Jurkat, Clone E6-1 (cell line): ENCODE measurements at places on chromosomes 13 and 19.

DNA sequence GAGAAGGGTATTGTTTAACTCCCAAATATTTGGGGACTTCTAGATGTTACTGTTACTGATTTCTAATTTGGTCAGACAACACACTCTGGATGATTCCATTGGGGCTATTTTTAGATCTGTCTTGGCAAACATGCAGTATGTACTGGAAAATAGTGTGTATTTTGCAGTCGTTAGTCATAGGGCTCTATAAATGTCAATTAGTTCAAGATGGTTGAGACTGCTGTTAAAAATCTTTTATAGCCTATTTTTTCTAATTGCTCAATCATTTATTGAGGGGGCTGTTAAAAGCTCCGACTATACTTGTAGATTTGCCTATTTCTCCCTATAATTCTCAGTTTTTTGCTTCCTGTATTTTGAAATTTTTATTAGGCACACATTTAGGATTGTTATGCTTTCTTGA lies 31.4 kb downstream of the PPP5C start:
- DNase-seq = no peak

- DNase-seq = no peak
These were observed 11.8 kb downstream of the PTPRH start for GRCh38 chr19:55197528-55197927.

GRCh38 chr13:97757807-97758206 lies 195.7 kb upstream of the IPO5 start:
- no peak for DNase-seq

GRCh38 chr13:35720690-35721554 lies 244.4 kb upstream of the MAB21L1 start:
- peak; percentile 14 for DNase-seq

DNA sequence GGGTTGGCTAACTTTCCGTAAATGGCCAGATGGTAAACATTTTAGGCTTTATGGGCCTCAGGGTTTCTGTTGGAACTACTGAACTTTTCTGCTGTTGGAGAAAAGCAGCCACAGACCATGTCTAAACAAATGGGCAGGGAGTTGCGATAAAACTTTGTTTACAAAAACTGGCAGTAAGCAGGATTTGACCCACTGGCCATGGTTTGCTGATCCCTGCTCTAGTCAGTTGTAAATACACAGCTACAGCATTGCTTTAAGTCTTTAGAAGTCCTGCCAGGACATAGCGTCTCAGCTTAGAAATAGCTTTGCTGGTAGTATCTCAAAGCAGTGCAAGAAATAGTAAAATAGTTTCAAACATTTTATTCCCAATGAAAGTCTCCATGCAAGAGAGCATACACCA lies 88.4 kb downstream of the NALCN start:
- DNase-seq = no peak

- DNase-seq = no peak
These were observed 1.3 kb downstream of the FCGRT start for GRCh38 chr19:49513746-49514118.

- no peak for DNase-seq
These were observed 353.2 kb downstream of the SPRY2 start for GRCh38 chr13:79987761-79988160.

GRCh38 chr19:4600082-4600481 lies 39.2 kb upstream of the TNFAIP8L1 start:
- no peak for DNase-seq

GRCh38 chr13:48411841-48412531 lies 927 bp downstream of the LPAR6 start:
- peak; percentile 71 for DNase-seq

DNA sequence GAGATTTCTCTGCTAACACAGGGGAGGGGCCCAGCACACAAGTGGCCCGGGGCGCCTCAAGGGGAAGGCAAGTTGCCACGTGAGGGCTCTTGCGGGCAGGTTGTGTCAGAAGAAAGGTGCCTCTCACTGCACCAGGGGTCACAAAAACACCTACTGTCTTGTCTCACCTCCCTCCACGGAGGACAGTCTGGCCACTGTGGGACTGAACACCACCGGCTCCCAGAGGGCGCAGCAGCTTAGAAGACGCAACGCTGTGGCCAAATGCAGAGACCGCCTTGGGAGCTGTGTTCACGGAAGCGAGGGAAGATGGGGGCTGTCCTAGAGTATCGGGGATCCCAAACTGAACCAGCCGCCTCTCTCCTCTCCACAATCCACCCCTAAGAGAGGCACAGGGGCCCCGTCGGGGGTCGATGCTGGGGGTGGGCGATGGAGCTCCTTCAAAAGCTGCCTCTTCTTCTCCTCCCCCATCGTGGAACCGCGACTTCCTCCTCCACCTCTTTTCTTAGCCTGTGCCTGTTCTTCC lies 177.5 kb downstream of the FOXO1 start:
- no peak for DNase-seq

DNA sequence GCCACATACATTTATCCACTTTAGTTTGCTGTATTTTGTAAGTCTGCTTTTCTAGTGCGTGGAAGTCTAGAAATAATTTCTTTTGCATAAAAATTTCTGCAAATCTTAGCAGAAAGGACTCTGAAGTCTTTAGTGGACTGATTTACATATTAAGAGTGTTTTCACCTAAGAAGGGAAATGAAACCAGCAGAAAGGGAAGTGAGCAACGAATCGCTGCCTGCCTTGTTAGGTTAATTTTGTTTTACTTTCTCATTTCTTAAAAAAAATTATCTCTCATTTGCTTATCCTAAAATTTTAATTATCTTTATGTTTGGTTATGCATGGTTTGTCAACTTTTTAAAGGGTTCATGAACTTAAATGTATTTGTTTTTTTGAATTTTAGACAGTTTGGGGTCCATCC lies 767 bp upstream of the GPR18 start:
- no peak for DNase-seq

GRCh38 chr19:18894254-18895037 lies 1.5 kb downstream of the CERS1 start:
- DNase-seq = no peak

DNA sequence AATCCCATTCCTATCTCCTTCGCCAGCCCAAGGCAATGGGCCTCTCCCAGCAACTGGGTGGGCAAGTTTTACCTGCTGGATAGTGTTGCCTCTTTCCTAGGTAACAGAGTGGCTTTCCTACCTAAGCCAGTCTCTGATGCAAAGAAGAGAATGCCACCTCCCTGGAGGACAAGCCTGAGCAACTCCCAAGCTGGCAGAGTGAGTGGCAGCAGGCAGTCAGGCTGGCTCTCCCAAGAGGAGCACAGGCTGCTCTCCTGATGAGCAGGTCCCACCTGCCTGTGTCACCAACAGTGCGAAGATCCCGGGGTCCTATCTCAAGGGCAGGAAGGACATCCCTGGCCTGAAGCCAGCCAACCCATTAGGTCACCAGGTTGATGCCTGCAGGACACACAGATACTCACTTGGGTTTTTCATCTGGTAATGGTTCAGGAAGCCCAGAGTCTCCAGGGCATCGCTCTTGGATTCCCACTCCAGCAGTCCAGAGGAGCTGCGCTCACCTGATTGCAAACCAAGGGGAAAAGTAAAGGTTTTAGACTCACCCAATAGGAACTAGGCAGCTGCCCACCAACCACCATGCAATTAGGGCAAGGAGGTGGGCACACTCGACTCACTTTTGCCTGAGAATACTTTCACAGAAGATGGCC lies 5.5 kb upstream of the ECH1 start:
- no peak for DNase-seq

GRCh38 chr13:79227418-79227817 lies 178.6 kb downstream of the RBM26 start:
- DNase-seq = no peak

DNA sequence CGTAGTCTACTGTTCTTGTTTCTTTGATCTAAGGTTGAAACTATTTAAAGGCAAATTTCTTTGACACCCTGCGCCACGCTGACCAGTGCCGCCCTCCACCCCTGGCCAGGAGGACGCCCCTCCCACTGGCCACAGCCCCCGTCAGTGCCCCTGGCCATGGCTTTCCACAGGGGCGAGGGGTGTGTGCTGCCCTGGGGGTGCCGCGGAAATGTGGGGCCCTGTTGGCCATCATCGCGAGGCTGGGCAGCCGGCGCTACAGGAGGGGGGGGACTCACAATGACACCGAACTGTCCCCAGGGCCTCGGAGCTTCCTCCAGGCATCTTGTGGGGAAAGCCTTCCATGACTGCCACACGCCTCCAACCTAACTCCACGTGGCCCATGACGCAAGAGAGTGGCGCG lies 10.9 kb downstream of the SHC2 start:
- DNase-seq = no peak

- no peak for DNase-seq
These were observed 20.2 kb downstream of the HIPK4 start for GRCh38 chr19:40369797-40370196.

- no peak for DNase-seq
These were observed 6.6 kb upstream of the DHDH start for GRCh38 chr19:48926909-48927308.

- no peak for DNase-seq
These were observed 8.2 kb upstream of the LATS2 start for GRCh38 chr13:21069561-21070004.

- no peak for DNase-seq
These were observed 988.5 kb downstream of the UQCRFS1 start for GRCh38 chr19:28224441-28224840.

DNA sequence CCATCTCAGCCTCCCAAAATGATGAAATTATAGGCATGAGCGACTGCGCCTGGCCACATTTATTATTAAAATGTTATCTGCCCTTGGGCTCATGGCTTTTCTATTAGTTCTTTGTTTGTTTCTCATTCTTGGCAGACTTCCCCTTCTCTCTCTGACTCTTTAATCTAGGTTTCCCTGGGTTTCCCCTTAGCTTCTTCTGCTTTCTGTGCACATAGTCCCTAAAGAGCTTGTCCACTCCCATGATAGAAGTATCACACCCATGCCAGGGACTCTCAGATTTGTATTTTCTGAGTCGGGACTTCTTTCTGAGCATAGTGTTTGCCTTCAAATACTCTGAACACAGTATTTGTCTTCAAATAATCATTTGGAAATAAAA lies 38.6 kb upstream of the ITM2B start:
- DNase-seq = no peak

- DNase-seq = peak; percentile 19
These were observed 26.3 kb upstream of the UQCRFS1 start for GRCh38 chr19:29239213-29239776.

- no peak for DNase-seq
These were observed 1.1 kb downstream of the PDE4A start for GRCh38 chr19:10421240-10422045.

DNA sequence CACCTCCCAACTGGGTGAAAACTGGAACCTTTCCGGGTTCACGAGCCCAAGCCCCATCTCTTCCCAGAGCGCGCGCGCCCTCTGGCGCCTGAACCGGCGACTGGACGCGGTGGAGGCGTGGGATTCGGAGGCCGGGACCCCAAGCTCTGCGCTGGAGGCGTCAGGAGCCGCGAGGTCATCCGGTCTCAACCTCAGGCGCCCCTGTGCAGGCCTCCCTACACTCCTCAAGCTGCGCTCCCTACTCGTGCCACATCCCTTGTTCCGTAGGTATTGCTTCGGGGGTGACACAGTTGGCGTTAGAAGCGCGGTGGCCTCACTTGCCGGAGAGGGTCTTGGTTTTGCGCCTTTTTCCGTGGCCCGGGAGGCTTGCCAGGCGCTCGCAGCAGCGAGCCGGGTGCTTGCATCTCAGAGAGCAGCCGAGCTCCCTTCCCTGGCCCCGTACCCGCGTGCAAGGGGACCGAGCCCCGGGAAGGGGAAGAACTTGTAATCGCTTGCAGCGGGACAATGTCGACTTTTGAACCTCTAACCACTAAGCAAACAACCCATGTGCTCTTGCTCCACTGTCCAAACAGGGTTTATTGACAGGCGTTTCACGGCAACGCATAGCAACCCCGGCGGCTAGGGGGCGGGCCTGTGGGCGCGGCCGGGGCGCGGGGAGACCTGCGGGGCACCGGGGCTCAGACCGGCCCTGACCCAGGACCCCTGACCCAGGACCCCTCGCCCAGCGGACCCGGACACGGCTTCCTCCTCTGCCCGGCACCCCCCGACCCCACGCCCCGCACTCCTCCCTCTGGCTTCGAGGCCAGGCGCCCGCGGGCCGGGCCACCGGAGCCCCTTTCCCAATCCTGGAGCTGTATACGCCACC lies 8.5 kb downstream of the CDX2 start:
- DNase-seq = no peak

DNA sequence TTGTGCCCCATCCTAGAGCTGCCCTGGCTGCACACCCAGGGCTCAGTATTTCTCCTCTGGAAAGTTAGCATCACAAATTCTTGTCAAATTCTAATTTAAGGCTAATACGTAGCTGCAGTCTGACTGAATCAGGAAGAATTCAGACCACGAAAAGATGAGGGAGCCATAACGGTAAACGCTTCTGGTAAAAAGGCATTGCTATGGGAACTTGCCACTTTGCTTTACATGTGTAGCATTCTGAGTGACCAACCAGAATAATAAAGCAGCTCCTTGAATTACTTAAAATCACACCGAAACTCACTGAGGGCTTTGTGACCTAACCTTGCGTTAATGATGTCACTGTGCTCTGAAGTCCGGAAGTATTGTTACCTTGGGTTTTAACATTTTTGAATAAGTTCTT lies 286.6 kb upstream of the TMTC4 start:
- no peak for DNase-seq

DNA sequence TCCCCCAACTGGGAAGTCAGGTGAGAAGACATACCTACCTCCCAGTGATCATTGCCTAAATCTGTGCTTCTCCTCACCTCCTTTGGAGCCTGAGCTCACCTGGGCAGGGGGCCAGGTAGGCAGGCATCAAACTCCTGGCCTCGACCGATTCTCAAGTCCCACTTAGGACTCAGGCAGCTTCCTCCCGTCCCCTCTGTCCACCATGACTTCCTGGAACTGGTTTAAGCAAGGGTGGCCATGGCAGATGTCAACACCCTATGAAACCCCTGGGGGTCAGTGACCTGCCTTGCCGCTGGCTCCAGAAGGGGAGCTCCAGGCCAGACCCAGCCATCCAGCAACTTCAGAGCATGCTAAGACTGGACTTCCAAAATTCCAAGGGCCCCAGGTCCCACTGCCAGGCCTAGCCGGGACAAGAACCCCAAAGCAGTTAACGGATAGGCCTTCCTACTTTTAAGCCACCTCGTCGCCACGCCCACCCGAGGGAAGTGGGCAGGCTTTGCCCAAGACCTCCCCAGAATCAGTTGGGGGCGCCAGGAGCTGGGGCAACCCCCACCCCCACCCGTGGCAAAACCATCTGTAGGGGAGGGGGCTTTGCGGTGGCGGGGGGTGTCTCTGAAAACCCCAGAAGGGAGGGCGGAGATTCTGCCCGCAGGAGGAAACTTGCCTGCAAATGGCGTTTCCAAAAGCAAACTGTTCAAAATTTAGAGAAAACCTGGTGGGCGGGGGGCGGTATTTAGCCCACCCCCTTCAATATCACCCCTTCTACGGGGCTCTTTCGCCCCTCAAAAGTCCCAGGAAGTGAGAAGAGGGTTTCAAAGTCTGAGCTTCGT lies 657 bp downstream of the PLIN3 start:
- peak; percentile 51 for DNase-seq

GRCh38 chr13:113730831-113731191 lies 28.2 kb upstream of the TMEM255B start:
- no peak for DNase-seq
